Activated naive CD8-positive, alpha-beta T cell treated with anti-CD3 and anti-CD28 coated beads, Interleukin-2, amount 10 ng/mL, durations not matched to agents 7 days and 5 days (primary cell): ENCODE measurements at places on chromosomes 16 and 17.

- peaks cover 13% of the 10 kb centered on the region for H3K4me1 ChIP-seq
- no peak overlapping the region for H3K27ac ChIP-seq
- no peaks in the 10 kb centered on the region for H3K36me3 ChIP-seq
- no peak overlapping the region for H3K4me3 ChIP-seq
- no peak for DNase-seq
These were observed 6.2 kb downstream of the EPN3 start for GRCh38 chr17:50538549-50539410.

DNA sequence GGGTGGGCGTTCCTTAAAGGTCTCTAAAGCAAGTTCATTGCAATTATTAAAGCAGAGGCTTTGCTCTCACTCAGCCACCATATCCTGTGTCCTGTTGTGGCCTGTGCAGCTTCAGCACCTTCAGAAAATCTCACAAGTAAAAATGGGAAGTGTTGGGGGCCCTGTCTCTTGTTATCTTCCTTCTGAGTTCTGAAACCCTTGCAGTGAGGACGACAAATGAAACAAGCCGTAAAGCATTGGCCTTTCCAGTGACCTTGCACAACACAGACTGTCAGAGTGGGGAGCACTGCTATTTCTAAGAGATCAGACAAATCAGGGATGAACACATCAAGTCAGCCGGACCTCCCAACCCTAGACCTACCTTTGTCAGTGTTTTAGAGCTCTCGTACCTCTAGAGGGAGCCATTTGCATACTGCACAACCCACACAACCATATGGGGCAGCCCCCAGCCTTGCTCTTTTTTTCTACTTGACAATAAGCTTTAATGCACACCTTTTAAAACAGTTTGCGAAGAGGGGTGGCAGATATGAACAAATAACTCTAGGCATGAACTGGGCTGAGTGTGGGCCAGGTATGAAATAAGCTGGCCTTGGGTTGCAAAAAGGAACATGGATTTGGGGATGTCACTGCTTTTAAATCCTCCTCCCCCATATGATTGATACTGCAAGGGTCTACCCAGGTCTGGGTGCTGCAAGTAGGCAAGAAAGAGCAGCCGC, 89.8 kb downstream of the KATNIP start:
- peaks cover 5% of the 10 kb centered on the region for H3K36me3 ChIP-seq
- no peak for DNase-seq

DNA sequence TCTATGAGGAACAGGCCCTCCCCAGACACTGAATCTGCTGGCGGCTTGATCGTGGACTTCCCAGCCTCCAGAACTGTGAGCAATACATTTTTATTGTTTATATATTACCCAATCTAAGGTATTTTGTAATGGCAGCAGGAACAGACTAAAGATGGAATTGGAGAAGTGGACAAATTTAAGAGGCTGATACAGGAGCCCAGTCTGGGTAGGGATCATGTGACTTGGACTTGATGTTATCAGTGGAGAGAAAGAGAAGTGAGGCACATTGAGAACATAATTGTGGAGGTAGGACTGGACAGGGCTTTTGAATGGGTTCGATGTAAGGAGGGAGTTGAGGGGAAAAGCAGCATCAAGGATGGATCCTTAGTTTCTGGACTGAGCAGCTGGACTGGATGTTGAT, 93.8 kb downstream of the USP31 start:
- H3K27me3 ChIP-seq, result peaks cover 23% of the 10 kb centered on the region
- no peaks in the 10 kb centered on the region for H3K36me3 ChIP-seq
- DNase-seq, result no peak
- H3K4me3 ChIP-seq, result no peak overlapping the region

GRCh38 chr16:48106446-48106845, 49.3 kb downstream of the ABCC12 start:
- DNase-seq, result no peak
- no peak overlapping the region for H3K27ac ChIP-seq
- H3K27me3 ChIP-seq, result peaks cover 5% of the 10 kb centered on the region
- H3K4me1 ChIP-seq, result no peaks in the 10 kb centered on the region

DNA sequence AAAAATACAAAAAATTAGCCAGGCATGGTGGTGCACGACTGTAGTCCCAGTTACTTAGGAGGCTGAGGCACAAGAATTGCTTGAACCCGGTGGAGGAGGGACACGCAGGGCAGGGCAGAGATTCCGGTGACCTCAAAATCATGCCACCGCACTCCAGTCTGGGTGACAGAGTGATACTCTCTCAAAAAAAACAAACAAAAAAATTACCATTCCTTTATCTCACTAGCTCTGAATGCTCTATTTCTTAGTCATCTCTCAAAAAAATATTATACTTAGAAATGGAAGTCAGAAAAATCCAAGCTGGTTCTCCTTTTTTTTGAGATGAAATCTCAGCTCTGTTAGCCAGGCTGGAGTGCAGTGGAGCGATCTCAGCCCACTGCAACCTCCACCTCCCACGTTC, 40.8 kb downstream of the SPOP start:
- H3K4me3 ChIP-seq, result no peak overlapping the region
- no peaks in the 10 kb centered on the region for H3K27me3 ChIP-seq
- H3K4me1 ChIP-seq, result peaks cover 6% of the 10 kb centered on the region
- no peak for DNase-seq

GRCh38 chr17:61398721-61399130, 917 bp upstream of the TBX2 start:
- peak overlapping the region; percentile 60 for H3K27ac ChIP-seq
- peaks cover 65% of the 10 kb centered on the region for H3K27me3 ChIP-seq
- no peak for DNase-seq
- H3K36me3 ChIP-seq, result no peaks in the 10 kb centered on the region
- H3K4me1 ChIP-seq, result peaks cover 26% of the 10 kb centered on the region

DNA sequence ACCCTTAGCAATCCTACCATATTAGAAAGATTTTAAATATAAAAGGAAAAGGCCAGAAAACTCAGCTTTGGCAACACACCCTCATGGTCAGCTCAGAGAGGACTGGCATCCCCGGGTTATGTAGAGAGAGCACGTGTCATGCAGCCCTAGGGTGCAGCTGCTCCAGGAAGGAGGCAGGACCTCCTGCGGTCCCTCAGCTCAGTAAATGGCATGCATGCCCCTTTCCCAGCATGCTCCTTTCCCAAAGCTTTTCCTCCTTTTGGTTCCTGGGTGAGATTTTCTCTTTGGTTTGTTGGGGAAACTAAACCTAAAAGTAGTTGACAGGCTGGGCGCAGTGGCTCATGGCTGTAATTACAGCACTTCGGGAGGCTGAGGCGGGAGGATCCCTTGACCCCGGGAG, 3.9 kb downstream of the GAN start:
- H3K4me1 ChIP-seq, result peaks cover 20% of the 10 kb centered on the region
- H3K36me3 ChIP-seq, result peaks cover 2% of the 10 kb centered on the region
- no peak overlapping the region for H3K4me3 ChIP-seq
- peaks cover 1% of the 10 kb centered on the region for H3K27me3 ChIP-seq
- H3K27ac ChIP-seq, result no peak overlapping the region

DNA sequence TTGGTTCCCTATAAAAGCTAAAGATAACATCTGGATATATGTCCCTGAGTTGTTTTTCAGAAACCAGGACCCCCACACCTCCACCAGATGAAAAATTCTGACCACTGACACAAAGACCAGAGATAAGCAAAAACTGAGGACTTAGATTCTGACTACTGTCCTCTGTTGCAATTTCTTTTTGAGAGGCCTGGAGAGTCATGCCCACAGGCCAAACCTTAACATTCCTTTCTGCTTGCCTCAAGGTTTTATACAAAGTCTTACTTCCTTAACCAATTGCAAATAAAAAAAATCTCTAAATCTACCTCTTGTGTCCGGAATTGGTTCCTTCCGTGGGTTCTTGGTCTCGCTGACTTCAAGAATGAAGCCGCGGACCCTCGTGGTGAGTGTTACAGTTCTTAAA, 228.5 kb downstream of the ABCC12 start:
- no peaks in the 10 kb centered on the region for H3K36me3 ChIP-seq
- H3K4me1 ChIP-seq, result no peaks in the 10 kb centered on the region
- no peak overlapping the region for H3K4me3 ChIP-seq
- no peak for DNase-seq

DNA sequence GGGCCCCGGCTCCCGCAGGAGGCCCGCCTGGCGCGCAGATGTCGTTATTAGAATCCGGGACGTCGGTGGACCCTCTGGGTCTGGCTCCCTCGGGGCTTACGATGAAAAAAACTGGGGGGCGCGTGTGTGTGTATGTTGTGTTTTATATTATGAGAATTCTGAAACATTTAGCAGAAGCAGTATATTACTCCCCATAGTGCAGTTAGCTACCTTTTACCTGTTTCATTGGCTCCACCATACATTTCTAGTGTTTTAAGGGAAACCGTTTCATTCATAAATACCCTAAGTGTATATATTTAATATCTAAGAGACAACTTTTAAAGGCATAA, 486 bp upstream of the DNAJA2 start:
- H3K27me3 ChIP-seq, result no peaks in the 10 kb centered on the region
- peaks cover 32% of the 10 kb centered on the region for H3K4me1 ChIP-seq
- H3K36me3 ChIP-seq, result peaks cover 11% of the 10 kb centered on the region
- no peak for DNase-seq

GRCh38 chr16:30114411-30114810, 1.1 kb upstream of the GDPD3 start:
- H3K4me1 ChIP-seq, result peaks cover 9% of the 10 kb centered on the region
- peaks cover 16% of the 10 kb centered on the region for H3K36me3 ChIP-seq
- H3K27ac ChIP-seq, result no peak overlapping the region
- no peak for DNase-seq

GRCh38 chr16:68760671-68761275, 23.7 kb downstream of the CDH1 start:
- no peak for DNase-seq
- no peak overlapping the region for H3K4me3 ChIP-seq
- H3K27me3 ChIP-seq, result peaks cover 4% of the 10 kb centered on the region
- no peak overlapping the region for H3K27ac ChIP-seq
- no peaks in the 10 kb centered on the region for H3K36me3 ChIP-seq

- no peaks in the 10 kb centered on the region for H3K4me1 ChIP-seq
- no peak overlapping the region for H3K4me3 ChIP-seq
- peaks cover 2% of the 10 kb centered on the region for H3K27me3 ChIP-seq
- H3K27ac ChIP-seq, result no peak overlapping the region
- DNase-seq, result no peak
- H3K36me3 ChIP-seq, result no peaks in the 10 kb centered on the region
These were observed 493.7 kb upstream of the ERCC4 start for GRCh38 chr16:13426269-13426668.
